ENCODE measurements at places on chromosomes 3 and 15.

DNA sequence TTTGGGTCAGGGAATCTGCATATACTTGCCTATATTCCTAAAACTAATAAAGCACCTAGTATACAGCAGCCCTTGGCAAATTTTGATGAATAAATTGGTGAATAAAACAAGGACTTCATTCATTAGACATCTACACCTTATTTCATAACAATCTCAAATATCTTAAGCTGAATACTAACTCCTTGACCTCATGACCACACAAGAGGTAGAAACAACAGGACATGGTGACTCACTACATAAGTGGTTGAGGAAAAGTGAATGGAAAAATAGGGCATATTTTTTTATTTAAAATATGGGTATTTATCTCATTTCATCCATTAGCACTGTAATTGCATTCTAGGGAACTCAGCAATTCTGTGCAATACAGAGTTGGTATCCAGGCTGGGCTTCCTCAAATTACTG lies 7.8 kb upstream of the STAC start:
- DNase-seq: peak; percentile 55

DNA sequence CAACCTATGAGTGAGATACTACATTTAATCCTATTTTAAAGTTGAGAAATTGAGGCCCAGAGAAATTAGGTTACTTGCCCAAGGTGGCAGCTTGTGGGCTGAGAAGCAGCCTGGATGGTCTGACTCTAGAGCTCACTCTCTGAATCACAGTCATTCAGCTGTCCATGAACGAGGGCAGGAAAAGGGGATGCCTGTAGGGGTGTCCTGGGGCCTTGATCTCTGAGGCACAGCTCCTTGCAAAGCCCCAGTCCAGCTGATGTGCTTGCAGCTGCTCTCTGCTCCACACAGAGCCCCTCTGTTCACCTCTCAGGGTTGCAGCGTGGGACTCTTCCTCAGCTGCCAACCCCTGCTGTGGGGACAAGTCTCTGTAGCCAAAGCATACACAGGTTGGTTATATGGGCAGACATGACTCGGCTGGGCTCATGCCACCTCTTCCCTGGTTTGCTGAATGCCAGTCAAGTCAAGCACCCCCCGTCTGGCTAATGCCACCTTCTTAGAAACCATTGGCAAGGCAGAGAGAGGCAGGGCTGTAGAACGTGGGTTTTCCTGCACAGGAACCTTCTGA lies 56.8 kb downstream of the GASK1A start:
- no peak for DNase-seq

- DNase-seq: peak; percentile 100
Measured at GRCh38 chr3:138774529-138775253, 60.0 kb downstream of the PIK3CB start.

DNA sequence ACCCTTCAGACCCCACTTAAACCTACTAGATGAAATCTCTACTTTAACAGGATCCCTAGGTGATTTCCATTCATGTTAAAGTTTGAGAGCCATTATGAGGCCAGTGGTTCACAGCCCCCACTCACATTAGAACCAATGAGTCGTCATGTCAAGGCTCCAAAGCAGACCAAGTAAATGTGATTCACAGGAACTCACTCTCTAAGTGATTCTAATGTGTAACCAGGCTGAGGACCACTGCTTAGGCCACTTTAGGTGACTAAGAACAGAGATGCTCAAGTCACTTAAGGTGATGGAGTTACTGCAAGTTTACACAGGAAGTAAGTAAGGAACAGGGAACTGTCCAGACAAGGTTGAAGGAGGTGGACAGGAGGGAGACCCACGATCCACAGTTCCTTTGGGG lies 7.7 kb downstream of the GALNT15 start:
- peak; percentile 77 for DNase-seq

DNA sequence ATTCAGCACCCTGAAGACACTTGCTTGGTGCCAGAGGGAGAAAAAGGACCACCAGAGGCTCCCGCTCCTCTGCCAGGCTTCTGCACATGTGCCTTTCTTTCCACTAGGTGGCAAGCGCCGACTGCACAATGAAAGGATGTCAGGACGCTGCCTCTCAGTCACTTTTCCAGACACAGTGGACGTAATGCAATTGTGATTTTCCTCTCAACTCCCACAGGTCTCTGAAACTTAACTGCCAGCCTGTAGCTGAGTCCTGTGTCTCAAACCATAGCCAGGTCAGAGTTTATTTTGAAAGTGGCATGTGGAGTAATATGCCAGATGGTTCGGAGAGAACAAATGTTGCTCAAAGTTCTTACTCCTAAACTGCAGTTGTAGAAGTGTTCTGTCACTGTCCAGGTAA lies 162.9 kb downstream of the ITPR1 start:
- peak; percentile 76 for DNase-seq

GRCh38 chr15:62275831-62276230 lies 110.7 kb upstream of the C2CD4B start:
- DNase-seq: no peak

DNA sequence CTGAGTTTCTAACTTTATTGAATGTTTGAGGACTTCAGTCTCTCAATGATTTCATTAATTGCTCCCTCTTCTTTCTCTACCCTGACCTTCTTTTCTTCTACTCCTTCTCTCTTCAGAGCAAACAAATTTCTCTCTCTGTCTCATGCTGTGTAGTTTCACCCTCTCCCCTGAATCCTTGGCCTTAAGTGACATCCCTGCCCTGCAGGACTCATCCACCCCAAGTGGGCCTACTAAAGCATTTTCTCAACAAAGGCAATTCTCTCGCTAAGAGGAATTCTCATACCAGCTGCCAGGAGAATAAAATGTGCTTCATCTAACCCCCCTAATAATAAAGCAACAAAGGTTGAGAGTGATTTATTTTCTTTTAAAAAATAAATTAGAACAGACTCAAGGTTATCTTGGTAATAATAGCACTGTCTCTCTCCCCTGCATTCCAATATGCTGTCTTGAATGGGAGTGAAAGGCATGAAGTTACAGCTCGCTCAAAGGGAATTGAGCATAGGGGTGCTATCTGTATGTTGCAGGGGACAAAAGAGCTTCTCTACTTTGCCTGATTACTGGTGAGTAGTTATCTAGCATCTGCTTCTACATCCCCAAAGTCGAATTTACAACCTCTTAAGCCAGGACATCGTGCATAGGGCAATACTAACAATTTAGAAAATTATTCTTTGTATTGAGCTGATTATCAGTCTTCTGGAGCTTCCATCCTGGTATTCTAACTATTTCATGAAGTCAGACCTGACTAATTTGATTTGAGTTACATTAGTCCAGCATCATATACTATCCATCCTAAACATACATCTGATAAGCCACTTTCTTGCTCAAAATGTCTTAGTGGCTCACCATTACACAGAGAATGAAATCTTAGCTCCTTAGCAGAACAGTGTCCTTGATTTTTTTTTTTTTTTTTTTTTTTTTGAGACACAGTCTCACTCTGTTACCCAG lies 76.9 kb upstream of the DNAJC19 start:
- DNase-seq: no peak

DNA sequence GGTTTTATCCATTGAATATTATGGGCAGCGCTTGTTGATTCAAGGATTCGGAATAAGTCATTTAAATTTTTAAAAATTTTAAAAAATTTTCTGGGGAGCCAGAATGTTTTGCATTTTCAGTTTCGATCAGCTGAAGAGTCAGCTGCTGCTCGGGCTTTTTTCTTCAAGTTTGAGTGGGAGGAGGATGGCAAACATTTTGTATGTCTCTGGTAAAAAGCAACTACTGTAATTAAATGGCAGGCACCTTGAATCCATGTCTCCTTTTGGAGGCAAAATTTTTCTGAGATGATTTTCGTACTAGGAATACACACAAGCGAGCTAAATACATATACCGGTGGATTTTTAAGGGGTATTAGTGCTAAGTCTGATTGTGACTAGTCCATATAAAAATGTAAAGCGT lies 612 bp downstream of the C3orf38 start:
- DNase-seq: peak; percentile 17

GRCh38 chr3:45611628-45612081 lies 17.1 kb downstream of the LIMD1 start:
- DNase-seq: no peak

- no peak for DNase-seq
Measured at GRCh38 chr15:101049282-101049681, 130.1 kb downstream of the LRRK1 start.

- peak; percentile 81 for DNase-seq
Measured at GRCh38 chr3:42043099-42043813, 47.9 kb upstream of the TRAK1 start.

Measured in fibroblast of mammary gland (primary cell).